ENCODE measurements at places on chromosomes 12 and 14. TPM values are rescaled to one million over a fixed set of nuclear protein-coding genes. Genes with fewer than 3 reads are reported as not detected.

The CLEC7A gene
- polyA plus RNA-seq: not detected

The FOXA1 gene
- polyA plus RNA-seq: not detected

The FAM181A gene
- not detected for polyA plus RNA-seq

The ANO2 gene
- polyA plus RNA-seq: not detected

The KRT1 gene
- not detected for polyA plus RNA-seq

The STYK1 gene
- polyA plus RNA-seq: not detected

The KCNMB4 gene
- polyA plus RNA-seq: 1.0 TPM

The LIN7A gene
- not detected for polyA plus RNA-seq

The NFATC4 gene
- polyA plus RNA-seq: 24.9 TPM

The ACSM4 gene
- polyA plus RNA-seq: not detected

The HNF1A gene
- polyA plus RNA-seq: not detected

The KRT71 gene
- polyA plus RNA-seq: not detected

The FCF1 gene
- 42.6 TPM for polyA plus RNA-seq

The TMTC1 gene
- polyA plus RNA-seq: 0.08 TPM

The COCH gene
- 9.9 TPM for polyA plus RNA-seq

The KRT85 gene
- polyA plus RNA-seq: not detected

The JPH4 gene
- polyA plus RNA-seq: 8.8 TPM

The SLC25A47 gene
- not detected for polyA plus RNA-seq

The ARHGEF25 gene
- polyA plus RNA-seq: 51.6 TPM

The PRB2 gene
- polyA plus RNA-seq: not detected

The TSPAN19 gene
- polyA plus RNA-seq: 0.05 TPM

The TMEM119 gene
- polyA plus RNA-seq: 25.7 TPM

The CACNA1C gene
- 1.6 TPM for polyA plus RNA-seq

The TSPAN11 gene
- 6.6 TPM for polyA plus RNA-seq

The SPTSSA gene
- 27.8 TPM for polyA plus RNA-seq

The KRT80 gene
- 14.9 TPM for polyA plus RNA-seq

The CLEC1B gene
- polyA plus RNA-seq: not detected

The BIN2 gene
- polyA plus RNA-seq: not detected

The CCDC177 gene
- polyA plus RNA-seq: not detected

The GLIPR1 gene
- 75.6 TPM for polyA plus RNA-seq

The HCAR3 gene
- polyA plus RNA-seq: not detected

The AICDA gene
- not detected for polyA plus RNA-seq

The CGRRF1 gene
- polyA plus RNA-seq: 6.4 TPM

The AKAP6 gene
- polyA plus RNA-seq: 4.1 TPM

The GPR135 gene
- 2.3 TPM for polyA plus RNA-seq

The CCDC197 gene
- not detected for polyA plus RNA-seq

The ORMDL2 gene
- polyA plus RNA-seq: 35.2 TPM

Measured in SK-N-SH (cell line).